ENCODE measurements at places on chromosomes 2 and 18. TPM values are rescaled to one million over a fixed set of nuclear protein-coding genes. Genes with fewer than 3 reads are reported as not detected.

The ERFE gene
- 0.88 TPM for total RNA-seq

The DNAH6 gene
- 0.36 TPM for total RNA-seq

The L3MBTL4 gene
- total RNA-seq, result 0.88 TPM

The KRTCAP3 gene
- total RNA-seq, result under 0.01 TPM

The CCL20 gene
- 1.2 TPM for total RNA-seq

The ALK gene
- total RNA-seq, result under 0.01 TPM

The TUBA4B gene
- total RNA-seq, result not detected

The SAG gene
- not detected for total RNA-seq

The SLC9A2 gene
- total RNA-seq, result under 0.01 TPM

The C2orf15 gene
- 0.59 TPM for total RNA-seq

DNA sequence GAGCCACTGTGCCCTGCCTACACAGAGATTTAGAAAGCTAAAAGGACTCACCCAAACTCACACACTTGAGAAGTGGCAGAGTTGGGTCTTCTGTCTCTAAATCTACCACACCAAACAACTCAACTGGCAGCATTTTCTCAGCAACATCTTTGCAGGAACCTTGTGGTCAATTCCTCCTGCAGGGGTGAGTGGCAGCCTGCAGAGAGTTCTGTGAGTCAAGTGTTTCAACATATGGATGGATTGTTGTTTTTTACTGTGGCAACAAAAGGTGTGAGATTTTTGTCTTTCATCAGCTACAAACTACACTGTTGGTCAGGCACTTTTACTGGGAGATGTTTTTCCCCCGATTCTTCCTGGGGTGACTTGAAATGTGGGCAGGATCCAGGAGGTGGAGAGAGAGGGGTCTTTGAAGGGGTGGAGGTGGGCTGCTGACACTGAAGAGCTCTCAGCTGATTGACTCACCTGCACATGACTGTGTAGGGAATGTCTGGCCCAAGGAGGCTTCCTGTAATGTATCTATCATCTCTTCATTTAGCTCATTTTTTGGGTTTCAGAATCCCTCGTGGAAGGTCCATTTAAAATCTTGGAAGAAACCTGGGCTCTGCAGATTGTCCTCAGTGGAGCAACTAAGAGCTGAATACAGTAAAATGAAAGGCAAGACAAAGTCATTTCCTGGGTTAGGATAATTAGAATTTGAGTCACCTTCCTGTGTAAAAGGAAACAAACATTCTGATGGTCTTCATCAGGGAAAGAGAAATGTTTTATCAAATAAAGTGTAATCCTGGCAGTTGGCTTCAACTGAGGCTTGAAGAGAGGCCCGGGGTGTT is 98.6 kb downstream of the MSH2 start:
- DNase-seq, result no peak
- no peaks in the 10 kb centered on the region for H3K36me3 ChIP-seq
- peak overlapping the region; percentile 19 for H3K27ac ChIP-seq
- H3K27me3 ChIP-seq, result no peaks in the 10 kb centered on the region

DNA sequence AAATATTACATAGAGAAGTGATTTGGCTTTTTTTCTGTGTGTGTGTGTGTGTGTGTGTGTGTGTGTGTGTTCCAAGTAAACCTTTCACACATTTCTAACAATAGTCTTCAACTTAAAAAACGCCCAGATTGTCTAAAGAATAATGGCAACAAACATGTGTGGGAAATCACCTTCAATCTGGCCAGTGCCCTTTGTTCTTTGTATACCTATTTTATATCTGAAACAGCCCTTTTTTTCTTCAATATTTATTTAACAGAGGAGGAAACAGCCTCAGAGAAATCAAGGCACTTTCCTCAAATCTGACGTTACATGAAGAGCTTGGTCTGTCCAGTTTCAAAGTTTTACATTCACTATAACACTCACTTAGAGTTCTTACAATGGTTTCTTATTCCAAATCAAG is 25.3 kb downstream of the CCDC195 start:
- no peaks in the 10 kb centered on the region for H3K27me3 ChIP-seq
- H3K4me3 ChIP-seq, result no peak overlapping the region
- no peak for DNase-seq
- H3K36me3 ChIP-seq, result no peaks in the 10 kb centered on the region

DNA sequence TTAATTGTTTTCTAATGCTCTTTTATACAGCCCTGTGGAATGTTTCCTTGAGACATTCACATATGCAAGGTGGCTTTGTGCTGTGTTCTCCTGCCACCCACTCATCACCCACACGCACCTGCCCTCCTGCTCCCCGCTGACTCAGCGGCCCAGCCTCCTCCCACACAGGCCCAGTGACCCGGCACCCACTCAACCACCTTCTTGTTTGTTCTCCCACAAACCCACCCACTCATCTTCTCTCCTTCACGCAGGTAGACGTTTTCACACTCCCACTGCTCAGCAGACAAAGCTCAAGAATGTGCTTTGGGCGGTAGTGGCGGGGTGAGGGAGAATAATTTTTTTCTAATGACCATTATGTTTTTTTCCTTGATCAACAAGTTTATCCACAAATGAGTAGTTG is 28.6 kb upstream of the NEMP2 start:
- no peak for DNase-seq
- no peak overlapping the region for H3K4me3 ChIP-seq
- no peaks in the 10 kb centered on the region for H3K27me3 ChIP-seq
- no peaks in the 10 kb centered on the region for H3K36me3 ChIP-seq
- H3K4me1 ChIP-seq, result no peaks in the 10 kb centered on the region
- no peak overlapping the region for H3K27ac ChIP-seq

- no peak overlapping the region for H3K27ac ChIP-seq
- no peaks in the 10 kb centered on the region for H3K27me3 ChIP-seq
- no peak overlapping the region for H3K4me3 ChIP-seq
- H3K36me3 ChIP-seq, result no peaks in the 10 kb centered on the region
- no peak for DNase-seq
Observed at GRCh38 chr2:221429741-221430491, 142.2 kb downstream of the EPHA4 start.

DNA sequence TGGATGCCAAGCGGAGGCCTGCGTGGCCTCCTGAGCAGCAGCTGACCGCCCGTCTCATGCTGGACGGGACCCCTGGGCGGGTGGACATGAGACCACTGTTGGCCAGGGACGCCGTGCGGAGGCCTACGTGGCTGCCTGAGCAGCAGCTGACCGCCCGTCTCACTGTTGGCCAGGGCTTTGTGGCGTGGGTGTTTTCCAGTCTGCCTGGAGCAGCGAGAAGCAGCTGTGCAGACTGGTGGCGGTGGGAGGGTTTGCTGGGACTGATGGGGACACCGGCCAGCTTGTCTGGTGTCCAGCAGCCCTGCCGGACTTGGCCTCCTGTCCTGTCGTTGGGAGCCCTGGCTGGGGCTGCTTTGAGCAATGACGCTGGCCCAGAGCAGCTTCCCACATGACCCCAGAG is 5.8 kb upstream of the D2HGDH start:
- H3K4me3 ChIP-seq, result no peak overlapping the region
- H3K4me1 ChIP-seq, result no peaks in the 10 kb centered on the region
- no peaks in the 10 kb centered on the region for H3K27me3 ChIP-seq
- peaks cover under 1% of the 10 kb centered on the region for H3K36me3 ChIP-seq

GRCh38 chr2:232629129-232629475 is 4.3 kb upstream of the EFHD1 start:
- H3K27me3 ChIP-seq, result peaks cover 34% of the 10 kb centered on the region
- peak; percentile 64 for DNase-seq
- H3K36me3 ChIP-seq, result no peaks in the 10 kb centered on the region
- H3K27ac ChIP-seq, result no peak overlapping the region
- H3K4me3 ChIP-seq, result no peak overlapping the region

- no peaks in the 10 kb centered on the region for H3K27me3 ChIP-seq
- DNase-seq, result no peak
- H3K4me1 ChIP-seq, result peaks cover 14% of the 10 kb centered on the region
- H3K36me3 ChIP-seq, result no peaks in the 10 kb centered on the region
Observed at GRCh38 chr2:54604871-54605270, 118.6 kb upstream of the EML6 start.

DNA sequence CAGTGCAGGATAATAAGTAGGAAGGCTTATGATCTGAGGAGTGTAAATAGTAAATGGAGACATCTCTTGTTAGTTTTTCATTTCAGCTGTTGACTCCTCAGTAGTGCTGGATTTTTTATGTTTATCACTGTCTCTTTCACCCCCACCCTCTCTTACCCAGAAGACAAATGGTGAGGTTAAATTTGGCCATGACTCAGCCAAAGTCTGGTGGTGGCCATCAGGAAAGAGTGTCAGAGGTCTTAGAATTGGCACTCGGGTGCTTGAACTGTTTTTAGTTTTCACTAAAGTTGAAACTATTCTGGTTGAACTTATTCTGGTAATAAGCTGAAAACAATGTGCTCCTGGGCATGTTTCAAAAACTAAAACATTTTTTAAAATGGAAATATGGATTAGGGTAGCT is 123.3 kb downstream of the FHOD3 start:
- H3K4me3 ChIP-seq, result no peak overlapping the region
- H3K36me3 ChIP-seq, result no peaks in the 10 kb centered on the region
- H3K27ac ChIP-seq, result peak overlapping the region; percentile 2
- no peaks in the 10 kb centered on the region for H3K27me3 ChIP-seq
- no peak for DNase-seq

- H3K27me3 ChIP-seq, result peaks cover 3% of the 10 kb centered on the region
- peak within 1 kb of the TSS; percentile 85 for H3K27ac ChIP-seq
- H3K4me3 ChIP-seq, result peak within 1 kb of the TSS; percentile 84
- peak; percentile 99 for DNase-seq
- no peaks in the 10 kb centered on the region for H3K36me3 ChIP-seq
Observed at GRCh38 chr2:171999604-172000469, at the start of gene METAP1D. Gene METAP1D (plus strand): TSS chr2:171999953. CDS start chr2:171999970, 17 bp downstream.

GRCh38 chr18:58609536-58609993 is 19.3 kb downstream of the ALPK2 start:
- DNase-seq, result no peak
- H3K4me3 ChIP-seq, result no peak overlapping the region
- H3K36me3 ChIP-seq, result no peaks in the 10 kb centered on the region
- peaks cover 15% of the 10 kb centered on the region for H3K4me1 ChIP-seq

- no peak for DNase-seq
- H3K27ac ChIP-seq, result no peak overlapping the region
- peaks cover 10% of the 10 kb centered on the region for H3K27me3 ChIP-seq
- H3K4me1 ChIP-seq, result no peaks in the 10 kb centered on the region
- no peak overlapping the region for H3K4me3 ChIP-seq
Observed at GRCh38 chr2:182792441-182792840, 74.0 kb downstream of the FRZB start.

DNA sequence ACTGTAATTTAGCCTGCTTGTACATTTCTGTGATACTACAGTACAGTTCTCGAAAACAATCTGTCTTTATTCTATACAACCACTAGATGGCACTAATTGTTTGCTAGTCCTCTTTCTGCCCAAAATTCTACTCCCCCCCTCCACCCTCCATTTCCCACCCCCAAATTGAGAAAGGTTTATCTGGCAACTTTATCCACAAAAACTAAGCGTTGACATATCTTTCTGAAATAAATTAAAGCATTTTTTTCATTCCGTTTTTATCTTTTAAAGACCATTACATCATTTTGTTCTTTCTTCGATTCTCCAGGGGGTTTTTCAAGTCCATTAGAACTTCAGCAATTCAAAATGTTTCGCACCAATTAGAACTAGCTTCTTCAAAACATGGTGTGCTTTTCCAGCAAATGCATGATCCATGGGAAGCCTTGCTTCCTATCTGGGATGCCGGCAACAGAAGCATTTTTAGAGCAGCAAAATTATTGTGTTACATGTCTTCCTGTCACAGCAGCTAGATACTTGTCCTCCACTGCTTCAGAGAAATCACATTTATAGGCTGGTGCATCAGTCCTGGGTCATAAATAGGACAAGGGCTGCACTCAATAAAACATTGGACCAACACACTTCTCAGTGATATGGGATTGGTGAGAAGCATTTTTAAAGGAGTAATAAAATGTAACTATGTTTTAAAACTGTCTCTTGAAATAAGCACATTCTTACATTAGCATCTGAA is 241.3 kb downstream of the PAX3 start:
- no peaks in the 10 kb centered on the region for H3K4me1 ChIP-seq
- no peaks in the 10 kb centered on the region for H3K36me3 ChIP-seq
- no peak overlapping the region for H3K27ac ChIP-seq

DNA sequence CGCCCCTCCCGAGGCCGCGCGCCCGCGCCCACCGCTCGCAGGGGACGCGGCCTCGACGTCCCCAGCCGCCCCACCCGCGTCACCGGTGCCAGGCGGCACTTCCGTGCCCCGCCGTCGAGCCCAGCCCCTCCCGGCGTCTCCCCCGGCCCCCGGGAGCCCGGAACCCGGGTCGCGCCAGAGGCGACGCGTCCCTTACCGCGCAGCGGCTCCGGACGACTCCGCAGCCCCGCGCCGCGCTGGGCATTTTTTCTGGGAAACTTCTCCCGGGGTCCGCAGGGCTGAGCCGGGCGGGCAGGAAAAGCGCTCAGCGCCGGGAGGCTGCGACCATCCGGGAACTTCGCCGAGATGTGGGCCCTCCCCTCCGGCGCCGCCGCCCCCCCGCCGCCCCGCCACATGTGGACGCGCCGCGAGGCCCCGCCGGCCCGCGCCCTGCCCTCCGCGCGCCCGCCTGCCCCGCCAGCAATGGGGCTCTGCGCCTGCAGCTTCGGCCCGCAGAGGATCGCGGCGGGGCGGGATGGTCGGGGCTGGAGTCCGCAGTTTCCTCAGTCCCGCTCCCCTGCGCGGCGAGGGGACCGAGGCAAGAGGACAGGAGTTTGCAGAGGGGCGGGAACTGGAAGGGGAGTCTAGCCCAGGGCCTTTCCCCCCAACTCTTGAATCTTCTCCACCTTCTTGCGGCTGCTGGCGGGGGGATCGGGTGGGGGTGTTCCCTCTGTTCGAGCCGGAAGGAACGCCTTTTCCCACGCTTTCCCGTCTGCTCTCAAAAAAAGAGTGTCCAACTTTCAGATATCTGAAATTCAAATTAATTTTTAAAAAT is 81.5 kb downstream of the CHRNA1 start:
- peaks cover 12% of the 10 kb centered on the region for H3K4me1 ChIP-seq
- H3K36me3 ChIP-seq, result peaks cover 6% of the 10 kb centered on the region
- DNase-seq, result peak; percentile 98
- peak overlapping the region; percentile 84 for H3K4me3 ChIP-seq
- peak overlapping the region; percentile 86 for H3K27ac ChIP-seq
- H3K27me3 ChIP-seq, result no peaks in the 10 kb centered on the region

DNA sequence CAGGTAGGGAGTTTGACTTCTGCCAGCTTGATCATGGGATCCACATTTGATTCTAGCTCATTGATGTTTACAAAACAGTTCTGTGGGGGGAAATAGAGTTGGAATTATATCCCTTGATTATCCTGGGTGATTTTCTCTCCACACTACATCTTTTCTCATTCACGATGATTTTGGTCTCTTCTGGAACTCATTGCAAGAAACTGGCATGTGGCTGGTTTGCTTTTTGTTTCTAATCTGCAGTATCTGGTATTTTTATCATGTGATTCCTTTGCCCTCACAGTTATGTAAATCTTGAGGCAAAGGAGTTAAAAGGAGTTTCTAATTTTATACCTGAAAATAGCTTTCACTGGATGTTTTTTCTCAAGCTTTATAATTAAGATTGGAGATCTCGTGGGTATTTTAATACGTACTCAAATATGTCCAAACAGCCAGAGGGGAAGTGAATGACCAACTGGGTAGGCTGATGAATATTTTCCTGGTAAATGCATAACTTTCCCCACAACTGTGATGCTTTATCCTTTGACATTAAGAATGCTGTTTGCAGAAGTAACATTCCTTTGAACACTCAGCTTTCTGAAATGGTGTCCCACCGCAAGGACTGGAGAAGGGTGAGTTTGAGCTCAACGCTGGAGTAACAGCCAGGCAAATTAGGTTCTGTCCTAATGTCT is 502.9 kb upstream of the ZEB2 start:
- H3K27ac ChIP-seq, result peak overlapping the region; percentile 99
- H3K4me1 ChIP-seq, result peaks cover 57% of the 10 kb centered on the region
- H3K36me3 ChIP-seq, result no peaks in the 10 kb centered on the region

GRCh38 chr2:155318710-155319109 is 620.2 kb downstream of the KCNJ3 start:
- H3K27me3 ChIP-seq, result no peaks in the 10 kb centered on the region
- H3K4me3 ChIP-seq, result no peak overlapping the region
- H3K4me1 ChIP-seq, result no peaks in the 10 kb centered on the region
- H3K36me3 ChIP-seq, result no peaks in the 10 kb centered on the region
- no peak for DNase-seq

Measured in osteoblast (primary cell).